ENCODE measurements at places on chromosomes 11 and 22. TPM values are rescaled to one million over a fixed set of nuclear protein-coding genes. Genes with fewer than 3 reads are reported as not detected.

DNA sequence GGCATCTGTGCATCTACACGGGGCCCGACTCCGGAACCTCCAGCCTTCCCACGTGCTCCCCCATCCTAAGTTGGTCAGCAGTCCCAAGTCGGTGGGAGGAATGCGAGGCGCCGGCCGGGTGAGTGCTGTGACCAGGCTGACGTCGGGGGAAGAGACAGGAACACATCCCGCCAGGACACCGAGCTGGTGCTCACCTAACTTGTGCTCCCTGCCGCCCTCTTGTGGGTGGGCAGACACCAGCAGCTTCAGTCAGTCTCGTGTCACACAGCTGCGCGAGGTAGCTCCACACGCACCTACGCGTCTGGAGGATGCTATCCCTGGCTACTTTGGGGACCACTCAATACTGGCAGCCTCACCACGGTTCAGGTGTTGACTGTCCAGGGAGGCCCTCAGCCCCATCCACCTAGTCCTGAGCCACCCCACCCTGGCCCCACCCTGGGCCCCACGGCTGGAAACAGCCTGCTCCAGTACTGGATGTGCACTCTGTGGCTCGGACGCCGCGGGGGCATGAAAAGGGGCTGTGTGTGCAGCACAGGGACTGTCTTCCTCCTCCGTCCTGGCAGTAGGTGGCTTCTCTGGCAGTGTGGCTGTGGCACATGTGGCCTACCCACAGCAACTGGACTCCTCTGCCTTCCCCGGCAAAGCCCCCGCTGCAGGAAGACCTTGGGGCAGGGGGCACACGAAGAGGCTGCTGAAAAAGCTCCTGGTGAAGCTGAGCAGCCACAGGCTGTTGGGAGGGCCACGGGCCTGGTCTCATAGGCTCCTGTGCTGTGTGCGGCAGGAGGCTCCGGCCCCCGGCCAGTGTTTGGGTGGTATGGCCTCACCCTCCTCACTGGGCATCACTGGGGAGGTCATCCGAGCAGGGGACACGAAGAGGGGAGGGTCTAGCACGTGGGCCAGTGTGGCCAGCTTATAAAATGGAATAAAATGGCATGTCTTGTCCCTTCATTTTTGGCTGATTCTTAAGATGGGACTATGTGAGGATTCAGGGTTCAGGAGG is 11.2 kb upstream of the BID start:
- no peak for DNase-seq

DNA sequence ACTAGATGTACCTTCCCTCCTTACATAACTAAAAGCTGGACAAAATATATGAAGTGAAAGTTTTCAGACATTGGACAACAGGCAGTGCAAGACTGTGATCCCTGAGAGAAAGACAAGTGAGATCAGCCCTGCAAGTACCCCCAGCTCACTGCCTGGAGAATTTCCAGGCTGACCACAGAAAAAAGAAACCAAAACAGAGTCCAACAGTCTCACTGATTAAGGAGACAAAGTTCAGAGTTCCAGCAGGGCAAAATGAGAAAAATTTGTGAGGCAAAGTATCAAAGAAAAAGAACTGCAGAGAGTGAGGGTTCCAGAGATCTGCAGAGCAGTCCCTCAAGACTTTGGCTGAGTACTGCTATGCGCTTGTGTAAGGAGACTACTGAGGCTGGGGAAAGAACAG is 47.3 kb upstream of the TMEM45B start:
- no peak for DNase-seq

DNA sequence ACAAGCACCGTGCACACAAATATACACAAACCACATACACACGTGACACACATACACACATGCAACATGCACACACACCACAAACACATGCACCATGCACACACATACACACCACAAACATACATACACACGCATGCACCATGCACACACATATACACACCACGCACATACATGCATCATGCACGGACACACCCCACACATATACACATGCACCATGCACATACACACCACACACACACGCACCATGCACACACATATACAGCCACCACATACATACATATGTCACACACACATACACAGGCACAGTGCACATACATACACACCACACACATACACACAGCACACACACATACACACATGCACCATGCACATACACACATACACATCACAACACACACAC is 12.7 kb upstream of the B4GALNT4 start:
- DNase-seq = no peak

DNA sequence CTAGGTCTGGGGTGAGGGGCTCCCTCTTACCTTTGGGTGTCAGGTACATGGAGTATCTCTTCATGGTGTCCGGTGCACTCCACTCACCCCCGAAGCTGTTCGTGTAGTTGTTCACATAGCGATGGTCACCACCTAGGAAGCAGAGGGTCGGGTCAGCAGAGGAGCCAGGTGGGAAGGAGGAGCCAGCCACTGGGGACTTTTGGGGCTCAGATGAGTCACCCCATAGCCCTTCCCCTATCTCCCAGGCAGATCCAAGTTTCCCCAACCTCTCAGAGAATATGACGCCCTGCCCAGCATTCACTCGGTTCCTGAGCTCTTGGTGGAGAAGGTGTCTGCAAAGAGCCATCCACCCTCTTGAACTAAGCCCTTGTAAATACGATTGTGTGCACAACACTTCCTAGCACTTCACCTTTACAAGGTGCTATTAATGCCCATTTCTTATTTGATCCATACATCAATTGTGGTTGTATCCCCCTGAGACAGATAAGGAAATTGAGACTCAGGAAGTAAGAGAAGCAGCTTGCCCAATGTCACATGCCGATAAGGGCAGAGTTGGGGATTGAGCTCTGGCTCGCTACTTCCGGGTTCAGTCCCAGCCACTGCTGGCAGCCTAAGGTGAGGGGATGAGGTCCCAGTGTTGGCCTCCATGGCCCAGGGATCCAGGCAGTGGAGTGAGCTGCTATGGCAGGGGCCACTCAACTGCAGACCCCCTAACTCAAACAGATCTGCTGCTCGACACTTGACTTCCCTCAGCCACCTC is 14.8 kb downstream of the TRIM29 start:
- no peak for DNase-seq

Gene MS4A12
- not detected for total RNA-seq

Gene BTG4
- not detected for total RNA-seq
